Stromal cell of bone marrow (primary cell): ENCODE measurements at places on chromosomes 2 and 18.

DNA sequence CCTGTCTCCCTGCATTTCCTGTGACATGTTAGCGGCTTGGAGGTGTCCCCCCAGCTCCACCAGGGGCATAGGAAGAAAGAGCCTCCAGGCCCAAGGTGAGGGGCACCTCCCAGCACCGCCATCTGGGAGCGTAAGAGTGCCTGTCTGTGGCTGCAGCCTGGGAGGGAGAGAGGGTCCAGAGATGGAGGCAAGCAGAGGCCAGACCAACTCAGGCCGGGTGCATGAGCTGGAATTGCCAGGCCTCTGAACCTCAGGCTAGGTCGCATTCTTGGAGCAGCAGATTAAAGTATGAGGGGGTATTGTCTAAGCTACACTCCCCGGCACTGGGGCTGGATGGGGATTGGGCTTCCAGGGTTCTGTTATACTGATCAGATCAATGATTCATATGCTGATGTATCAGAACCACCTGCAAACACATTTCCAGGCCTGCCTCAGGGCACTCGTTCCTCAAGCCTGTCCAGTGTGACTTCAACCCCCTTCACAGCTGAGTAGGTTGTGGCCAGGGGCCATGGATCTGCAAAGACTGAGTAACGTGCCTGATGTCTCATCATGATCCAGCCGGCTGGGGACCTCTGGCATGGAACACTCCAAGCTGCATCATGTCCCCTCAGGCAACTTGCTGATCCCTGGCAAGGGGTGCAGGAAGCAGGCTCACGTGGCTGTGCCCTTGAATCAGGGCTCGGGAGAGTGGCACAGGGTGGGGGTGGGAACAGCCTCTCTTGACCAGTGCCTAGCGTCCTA is 73.2 kb downstream of the HS1BP3 start:
- DNase-seq, result no peak

DNA sequence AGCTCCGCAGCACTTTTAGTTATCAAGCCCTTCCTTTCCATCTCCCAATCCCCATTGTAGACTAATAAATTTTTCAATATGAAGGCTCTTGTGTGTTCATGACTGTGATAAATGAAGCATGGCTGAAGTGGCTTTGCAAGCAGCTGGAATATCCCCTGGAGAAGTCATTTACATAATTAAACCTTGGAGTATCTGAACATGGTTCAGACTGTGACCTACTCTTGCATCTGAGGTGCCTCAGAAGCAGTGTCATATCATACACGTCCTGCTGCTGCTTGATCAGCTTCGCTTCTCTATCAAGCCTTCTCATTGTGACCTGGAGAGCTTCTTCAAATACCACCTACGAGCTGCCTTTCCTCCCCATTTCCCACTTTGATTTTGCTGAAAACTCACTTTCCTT is 48.4 kb upstream of the ZNF397 start:
- DNase-seq, result no peak

DNA sequence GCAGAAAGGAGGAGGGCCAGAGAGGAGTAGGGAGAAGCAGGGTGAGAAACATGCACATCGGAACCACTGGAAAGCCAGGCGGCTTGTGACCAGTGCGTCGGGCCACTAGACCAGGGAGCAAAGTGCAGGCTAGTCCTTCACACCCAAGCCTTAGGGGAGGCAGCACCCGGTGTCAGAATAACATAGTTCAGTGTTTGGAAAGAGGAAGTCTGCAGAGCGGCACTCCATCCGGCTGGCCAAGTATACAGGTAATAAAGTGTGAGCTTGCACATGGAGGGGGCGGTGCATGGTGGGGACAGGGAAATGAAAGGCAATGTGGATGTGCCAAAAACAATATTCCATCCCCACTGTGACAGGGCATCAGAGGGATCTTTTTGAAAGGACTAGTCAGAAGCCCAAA is 69.7 kb downstream of the ZNF521 start:
- DNase-seq, result no peak

GRCh38 chr2:3126171-3126910 is 251.3 kb downstream of the EIPR1 start:
- DNase-seq, result no peak

DNA sequence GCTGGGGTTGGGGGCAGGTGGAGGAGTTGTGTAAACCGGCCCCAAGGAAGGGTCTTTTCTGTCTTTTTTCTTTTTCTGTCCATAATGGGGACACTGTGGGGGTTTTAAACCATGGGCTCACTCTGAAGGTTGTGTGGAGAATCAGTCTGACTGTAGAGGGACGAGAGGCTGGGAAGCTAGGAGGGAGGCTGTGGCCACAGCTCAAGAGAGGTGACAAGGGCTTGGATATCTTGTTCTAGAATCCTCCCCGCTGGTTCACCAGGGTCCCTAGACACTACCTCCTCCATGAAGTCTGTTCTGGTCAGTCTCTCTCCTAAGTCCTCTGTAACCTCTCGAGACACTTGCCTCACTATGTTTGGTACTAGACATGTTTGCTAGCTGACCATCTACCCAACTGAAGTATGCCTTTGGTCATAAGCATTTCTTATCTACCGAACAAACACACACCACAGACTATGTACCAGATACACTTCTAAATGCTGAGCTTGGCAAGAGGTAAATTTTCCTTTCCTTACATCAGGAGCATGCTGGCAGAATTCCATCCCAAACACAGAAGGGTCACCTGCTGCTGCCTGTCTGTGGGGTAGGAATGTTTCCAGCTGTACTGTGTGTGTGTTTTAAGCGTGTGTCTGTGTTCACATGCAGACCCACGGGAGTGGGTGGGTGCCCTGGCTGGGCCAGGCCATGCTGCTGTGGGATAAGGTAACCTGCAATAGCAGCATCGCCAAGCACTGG is 69.6 kb upstream of the MGAT4A start:
- no peak for DNase-seq

- DNase-seq, result no peak
Measured at GRCh38 chr18:8277270-8277669, 332.0 kb upstream of the RAB12 start.

- DNase-seq, result no peak
Measured at GRCh38 chr2:74577448-74577847, 22.9 kb downstream of the DOK1 start.

GRCh38 chr2:151987484-151987883 is 111.4 kb downstream of the CACNB4 start:
- no peak for DNase-seq

DNA sequence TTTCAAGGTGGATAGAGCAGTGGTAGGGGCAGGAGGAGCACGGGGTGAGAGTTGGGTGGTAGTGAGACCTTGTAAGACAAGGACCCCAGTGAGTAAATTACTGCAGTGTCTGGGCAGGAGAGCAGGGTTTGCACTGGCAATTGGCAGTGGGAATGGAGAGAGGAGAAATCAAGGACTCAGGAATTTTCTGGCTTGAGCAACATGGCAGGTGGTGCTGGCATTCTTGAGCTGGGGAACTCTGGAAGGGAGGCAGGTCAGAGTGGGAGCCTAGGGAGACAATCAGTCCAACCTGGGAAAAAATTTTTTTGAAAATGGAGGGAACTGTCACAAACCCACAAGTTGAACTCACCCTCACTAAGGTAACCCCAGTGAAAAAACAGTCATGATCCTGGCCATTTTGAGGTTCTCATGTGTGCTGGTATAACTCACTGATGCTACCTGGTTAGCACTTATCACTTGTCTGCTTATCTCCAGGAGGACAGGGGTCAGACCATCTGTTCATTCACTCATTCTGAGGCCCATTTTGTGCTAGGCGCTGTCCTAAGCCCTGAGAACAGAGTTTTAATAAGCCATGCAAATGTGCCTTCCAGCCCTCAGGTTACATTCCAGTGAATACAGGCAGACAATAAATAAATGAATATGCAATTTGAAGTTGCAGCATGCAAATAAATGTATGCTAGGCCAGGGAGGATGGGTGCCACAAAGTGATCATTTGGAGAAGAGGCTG is 92.2 kb upstream of the SEC11C start:
- no peak for DNase-seq
